Amygdala (tissue), 56 donors: ENCODE measurements at places on chromosomes 3 and 15.

GRCh38 chr15:90104551-90104950, 2.3 kb upstream of the IDH2 start:
- DNase-seq, result no peak

GRCh38 chr3:159260049-159260662, 458.3 kb downstream of the MFSD1 start:
- DNase-seq, result peak; percentile 19

DNA sequence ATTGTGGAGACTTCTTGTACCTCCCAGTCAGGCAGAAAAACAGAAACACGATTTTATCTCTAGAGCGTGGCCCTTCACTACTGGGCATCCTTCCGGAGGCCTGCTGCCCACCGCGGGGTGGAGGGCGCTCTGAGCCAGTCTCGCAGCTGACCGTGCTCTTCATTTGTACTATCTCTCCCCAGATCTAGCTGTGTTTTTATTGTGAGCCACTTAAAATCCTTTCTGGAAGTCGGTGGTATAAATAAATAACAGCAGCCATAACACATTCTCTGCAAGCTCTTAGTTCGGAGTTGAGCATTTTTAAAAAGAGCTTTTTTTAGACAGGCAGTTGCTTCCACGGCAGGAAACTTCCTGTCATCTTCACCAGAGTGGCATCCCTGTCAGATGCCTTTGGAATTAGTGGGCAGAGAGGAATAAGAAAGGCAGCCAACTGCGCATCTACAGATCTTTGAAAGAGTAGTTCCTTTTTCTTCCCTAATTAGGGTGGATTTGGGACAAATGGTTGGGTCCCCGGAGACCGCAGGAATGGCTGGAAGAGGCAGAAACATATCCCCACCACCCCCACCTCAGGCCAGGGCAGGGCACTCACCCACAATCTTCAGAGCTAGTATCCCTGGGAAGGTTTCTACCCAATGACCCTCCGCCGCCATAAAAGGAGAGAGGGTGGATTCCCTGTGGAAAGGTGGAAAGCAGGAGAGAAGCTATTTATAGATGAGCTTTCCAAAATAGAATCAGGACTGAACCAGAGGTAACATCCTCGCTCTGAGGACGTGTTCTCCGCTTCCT, 91.1 kb downstream of the TOP2B start:
- DNase-seq, result no peak

DNA sequence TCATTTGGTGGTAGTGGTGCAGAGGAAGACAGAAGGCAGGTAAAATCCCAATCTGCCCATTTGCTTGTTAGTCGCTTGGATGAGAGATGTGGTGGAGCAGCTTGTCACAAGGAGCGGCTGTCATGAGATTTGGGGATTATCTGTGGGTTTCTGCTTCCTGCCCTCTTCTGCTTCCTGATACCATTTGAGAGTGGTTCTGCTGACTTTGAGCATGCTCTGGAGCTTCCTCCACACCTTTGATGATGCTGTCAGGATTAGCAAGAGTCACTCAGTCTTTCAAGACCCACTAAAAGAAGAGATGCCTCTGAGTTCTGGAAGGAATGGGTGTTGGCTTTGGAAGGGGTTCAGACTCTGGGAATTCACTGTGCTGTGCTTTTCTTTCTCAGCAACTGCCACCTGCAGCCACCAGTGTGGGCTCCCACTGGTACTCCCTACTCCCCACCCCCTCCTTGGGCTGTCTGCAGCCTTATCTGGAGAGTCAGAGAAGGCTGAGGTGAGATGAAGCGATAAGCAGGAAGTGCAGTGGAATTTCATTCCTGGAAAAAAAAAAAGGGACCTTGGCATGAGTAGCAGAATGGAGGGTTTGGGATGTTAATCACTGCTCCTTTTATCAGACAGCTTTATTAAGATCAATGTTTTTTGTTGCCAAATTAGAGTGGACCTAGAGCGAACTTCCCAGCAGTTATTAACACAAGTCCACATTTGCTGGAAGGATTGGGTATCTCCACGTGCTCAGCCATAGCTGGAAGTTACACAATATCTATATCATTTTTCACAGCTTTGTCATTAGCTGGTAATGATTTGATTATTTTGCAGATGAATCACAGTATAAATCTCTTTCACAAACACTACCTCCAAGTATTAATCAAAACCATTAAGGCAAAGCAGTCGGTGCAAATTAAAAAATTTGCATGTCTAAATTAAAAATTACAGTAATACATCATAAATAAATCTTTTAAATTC, 233.0 kb upstream of the SATB1 start:
- DNase-seq, result no peak

DNA sequence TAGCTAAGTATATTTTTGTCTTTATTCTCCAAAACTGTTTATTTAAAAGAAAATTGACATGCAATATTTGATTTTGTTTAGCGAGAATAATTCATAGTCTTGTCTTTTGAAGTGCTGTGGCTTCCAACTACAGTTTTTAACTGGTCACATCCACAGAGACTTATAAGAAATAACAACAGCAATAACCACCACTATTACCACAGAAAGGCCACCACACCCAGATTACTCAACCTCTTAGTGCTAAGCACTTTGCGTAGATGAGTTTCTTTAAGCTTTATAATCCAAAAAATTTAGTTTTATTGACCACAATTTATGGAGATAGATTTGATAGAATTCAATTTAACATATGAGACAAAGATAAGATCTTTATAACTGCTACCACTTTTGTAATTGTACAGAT, 468.4 kb upstream of the UBE2E2 start:
- no peak for DNase-seq

- DNase-seq, result no peak
These were observed 141.6 kb upstream of the KBTBD8 start for GRCh38 chr3:66856533-66856932.

DNA sequence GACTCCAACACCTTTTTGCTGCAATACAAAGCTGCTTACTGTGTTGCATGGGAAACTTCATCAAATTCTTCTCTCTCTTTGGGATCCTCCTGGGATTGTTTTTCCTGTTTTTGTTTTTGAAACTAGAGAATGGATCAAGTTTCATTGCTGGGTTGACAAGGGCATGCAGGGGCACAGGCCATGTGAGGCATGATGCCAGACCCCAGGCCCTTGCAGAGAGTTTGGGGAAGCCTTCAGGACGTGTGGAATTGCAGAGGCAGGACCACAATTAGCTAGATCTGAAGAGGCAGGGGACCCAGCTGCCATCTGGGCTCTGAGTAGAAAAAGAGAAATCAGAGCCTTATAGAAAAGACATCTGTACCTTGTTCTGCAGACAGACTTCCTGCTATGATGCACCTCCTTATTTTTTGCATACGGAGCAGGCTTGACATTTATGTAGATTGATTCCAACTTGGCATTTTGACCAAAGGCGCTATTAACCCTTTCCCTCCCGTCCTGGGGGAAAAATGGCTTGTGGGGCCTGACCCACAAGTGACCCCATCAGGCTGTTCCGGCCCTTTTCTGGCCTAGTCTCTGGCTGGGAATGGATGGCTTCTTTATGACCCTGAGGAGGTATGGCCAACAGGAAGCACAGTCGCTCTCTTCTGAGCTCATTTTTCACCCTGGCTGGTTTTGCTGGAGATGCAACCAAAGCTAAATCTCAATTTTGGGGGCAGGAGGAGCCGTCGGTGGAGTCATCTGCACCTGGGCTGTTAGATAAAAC, 44.3 kb upstream of the CHRNB4 start:
- DNase-seq, result no peak

- no peak for DNase-seq
These were observed 29.0 kb upstream of the DENND4A start for GRCh38 chr15:65821070-65821469.

- DNase-seq, result no peak
These were observed 5.2 kb downstream of the SOX2 start for GRCh38 chr3:181716966-181717365.
